ENCODE measurements at places on chromosomes 12 and 14. TPM values are rescaled to one million over a fixed set of nuclear protein-coding genes. Genes with fewer than 3 reads are reported as not detected.

The AQP2 gene
- not detected for total RNA-seq

The SMIM41 gene
- 1.0 TPM for total RNA-seq

The NRL gene
- total RNA-seq, result 0.72 TPM

The HOXC10 gene
- total RNA-seq, result 5.2 TPM

The EML5 gene
- under 0.01 TPM for total RNA-seq

The HOXC13 gene
- total RNA-seq, result under 0.01 TPM

The TMCC3 gene
- 14.9 TPM for total RNA-seq

The SLC22A17 gene
- total RNA-seq, result 7.7 TPM

The EID3 gene
- 9.0 TPM for total RNA-seq

The SMARCC2 gene
- 50.1 TPM for total RNA-seq

The KRT2 gene
- not detected for total RNA-seq

The GZMH gene
- total RNA-seq, result not detected
